ENCODE measurements at places on chromosomes 13 and 19. TPM values are rescaled to one million over a fixed set of nuclear protein-coding genes. Genes with fewer than 3 reads are reported as not detected.
A peak's percentile ranks its signal among the peaks of the same experiment; 100 is the strongest.

GRIN3B gene
- total RNA-seq: 0.25 TPM

CFD gene
- total RNA-seq: 3.2 TPM

DNA sequence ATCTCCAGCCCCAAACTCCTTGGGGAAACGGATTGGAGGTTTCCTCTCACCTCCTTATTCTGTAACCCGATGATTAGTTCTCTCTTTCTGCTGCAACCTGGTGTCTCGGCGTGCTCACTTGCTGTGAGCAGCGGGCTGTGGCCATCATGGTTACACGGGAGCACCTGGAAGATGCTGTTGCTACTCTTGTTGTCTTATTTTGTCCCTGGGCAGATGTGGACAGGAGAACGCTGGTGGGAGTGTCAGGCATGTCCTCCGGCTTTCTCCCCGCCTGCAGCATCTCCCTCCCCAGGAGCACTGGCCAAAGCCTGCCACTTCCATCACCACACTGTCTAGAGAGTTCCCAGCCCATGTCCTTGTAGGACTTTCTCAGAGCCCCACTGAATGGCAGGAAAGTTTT is 211.8 kb upstream of the ZNF536 start:
- no peak for DNase-seq

DNA sequence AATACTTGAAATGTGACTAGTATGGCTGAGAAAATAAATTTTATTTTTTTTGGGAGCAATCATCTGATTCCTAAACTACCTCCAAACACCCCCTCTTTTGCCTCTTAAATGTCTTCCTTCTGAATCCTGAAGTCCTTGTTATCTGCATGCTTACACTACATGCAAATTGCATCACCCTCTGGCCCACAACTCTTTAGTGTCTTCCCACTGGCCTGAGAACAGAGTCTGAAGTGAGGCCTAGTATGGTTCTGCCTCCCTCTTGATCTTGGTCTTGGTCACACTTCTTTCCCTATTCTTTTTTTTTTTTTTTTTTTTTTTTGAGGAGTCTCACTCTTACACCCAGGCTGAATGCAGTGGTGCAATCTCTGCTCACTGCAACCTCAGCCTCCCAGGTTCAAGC is 4.8 kb downstream of the ZNF558 start:
- no peak for DNase-seq

MBD3L3 gene
- not detected for total RNA-seq

DNA sequence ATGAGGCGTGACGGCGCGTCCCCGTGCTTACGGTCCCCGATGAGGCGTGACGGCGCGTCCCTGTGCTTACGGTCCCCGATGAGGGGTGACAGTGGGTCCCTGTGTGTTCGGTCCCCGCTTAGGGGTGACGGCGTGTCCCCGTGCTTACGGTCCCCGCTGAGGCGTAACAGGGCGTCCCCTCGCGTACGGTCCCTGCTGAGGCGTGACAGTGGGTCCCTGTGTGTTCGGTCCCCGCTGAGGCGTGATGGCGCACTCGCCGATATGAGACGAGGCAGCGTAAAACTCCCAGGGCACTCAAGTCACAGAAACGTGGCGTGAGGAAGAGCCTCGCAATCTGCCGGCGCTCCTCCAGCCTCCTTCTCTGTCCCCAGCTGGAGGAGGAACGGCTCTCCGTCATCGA is 20.9 kb downstream of the CFAP97D2 start:
- DNase-seq: peak; percentile 40

PSENEN gene
- total RNA-seq: 15.7 TPM

NALCN gene
- 3.6 TPM for total RNA-seq

EFNB2 gene
- total RNA-seq: not detected

DNA sequence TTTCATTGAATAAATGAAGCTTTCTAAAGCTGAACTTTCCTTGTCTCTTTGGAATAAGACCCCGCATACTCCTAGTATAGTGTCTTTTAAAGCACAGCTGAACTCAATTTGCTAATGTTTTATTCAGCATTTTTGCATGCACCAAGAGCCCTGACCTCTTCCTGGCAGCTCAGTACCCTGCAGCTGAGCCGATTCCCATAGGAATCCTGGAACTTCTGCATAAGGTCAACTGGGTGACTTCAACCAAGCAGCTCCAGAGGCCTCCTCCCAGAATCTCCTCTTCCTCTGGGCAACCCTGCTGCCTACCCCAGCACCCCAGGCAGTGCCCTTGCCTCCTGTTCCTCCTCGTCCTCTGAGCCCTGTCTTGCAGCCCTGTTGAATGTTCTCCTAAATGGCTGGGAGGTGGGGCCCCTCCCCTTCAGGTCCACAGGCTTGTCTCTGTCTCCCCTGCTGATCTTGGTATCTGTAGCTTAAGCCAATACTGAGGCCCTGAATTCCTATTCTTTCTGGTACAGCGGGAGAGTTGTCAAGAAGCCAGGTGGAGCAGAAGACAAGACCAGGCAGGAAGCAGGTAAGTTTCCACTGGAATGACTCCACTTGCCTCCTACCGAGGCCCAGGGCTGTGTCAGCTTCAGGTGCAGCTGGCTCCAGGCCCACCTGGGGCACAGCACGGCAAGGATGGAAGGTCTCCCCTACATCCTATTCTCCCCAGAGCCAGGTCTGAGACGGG is 23.6 kb upstream of the CCDC124 start:
- no peak for DNase-seq

GRCh38 chr19:16613841-16614240 is 14.2 kb downstream of the MED26 start:
- no peak for DNase-seq

DNA sequence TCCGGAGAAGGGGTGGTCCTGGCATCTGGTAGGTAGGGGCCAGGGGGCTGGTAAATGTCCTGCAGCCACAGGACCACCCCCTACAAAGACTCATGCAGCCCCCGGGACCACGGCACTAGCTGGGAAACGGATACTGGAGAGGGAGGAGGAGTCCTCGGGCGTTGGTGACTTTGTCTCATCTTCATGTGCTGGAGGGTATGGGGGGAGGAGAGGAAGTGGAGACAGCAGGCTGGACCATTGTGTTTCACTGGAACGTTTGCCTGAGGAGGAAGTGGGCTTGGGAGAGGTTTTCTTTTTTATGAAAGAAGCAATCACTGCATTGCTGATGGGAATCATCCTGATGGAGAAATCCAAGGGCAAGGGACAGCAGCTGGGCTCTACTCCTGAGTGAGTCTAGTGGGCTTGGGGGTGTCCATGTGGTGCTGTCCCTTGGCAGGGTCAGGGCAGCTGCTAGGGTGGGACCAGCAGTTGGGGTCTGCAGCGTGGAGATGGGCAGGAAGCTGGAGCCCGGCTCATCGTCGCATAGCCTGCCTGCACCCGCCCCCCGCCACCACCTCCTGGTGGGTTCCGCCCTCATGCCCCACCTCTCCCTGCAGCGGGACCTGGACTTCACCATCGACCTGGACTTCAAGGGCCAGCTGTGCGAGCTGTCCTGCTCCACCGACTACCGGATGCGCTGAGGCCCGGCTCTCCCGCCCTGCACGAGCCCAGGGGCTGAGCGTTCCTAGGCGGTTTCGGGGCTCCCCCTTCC is 1.7 kb upstream of the ADM5 start:
- no peak for DNase-seq

GRCh38 chr19:11375143-11375948 is 880 bp downstream of the SWSAP1 start:
- DNase-seq: no peak

GRCh38 chr13:80516818-80517348 is 176.0 kb upstream of the SPRY2 start:
- no peak for DNase-seq

DNA sequence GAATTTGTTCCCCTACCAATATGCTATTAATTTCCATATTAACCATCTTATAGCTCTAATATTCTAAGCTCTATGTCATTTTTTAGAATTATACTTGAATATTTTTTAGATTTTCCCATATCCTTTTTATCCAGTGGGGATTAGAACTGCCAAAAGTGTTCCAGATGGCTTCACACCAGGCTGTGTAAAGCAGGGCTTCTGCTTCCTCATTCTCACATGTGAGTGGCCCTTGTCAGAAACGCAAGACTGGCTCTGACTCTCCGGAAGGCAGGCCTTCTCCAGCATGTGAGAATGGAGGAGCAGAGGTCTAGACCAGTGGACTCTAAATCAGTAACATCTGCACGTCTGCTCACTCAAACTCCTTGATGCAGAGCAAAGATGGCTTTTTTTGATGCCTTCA is 650.1 kb downstream of the FGF9 start:
- DNase-seq: no peak

SOX1 gene
- not detected for total RNA-seq

- no peak for DNase-seq
Observed at GRCh38 chr19:42169486-42170413, 37.5 kb upstream of the POU2F2 start.

- no peak for DNase-seq
Observed at GRCh38 chr19:40810160-40810559, 11.2 kb downstream of the EGLN2 start.

GRCh38 chr19:4969772-4970531 is 1.0 kb downstream of the KDM4B start:
- DNase-seq: peak; percentile 73

GRCh38 chr13:108929532-108930206 is 300.3 kb downstream of the MYO16 start:
- peak; percentile 33 for DNase-seq

COMP gene
- total RNA-seq: 96.6 TPM

GRIN2D gene
- 0.76 TPM for total RNA-seq

DNA sequence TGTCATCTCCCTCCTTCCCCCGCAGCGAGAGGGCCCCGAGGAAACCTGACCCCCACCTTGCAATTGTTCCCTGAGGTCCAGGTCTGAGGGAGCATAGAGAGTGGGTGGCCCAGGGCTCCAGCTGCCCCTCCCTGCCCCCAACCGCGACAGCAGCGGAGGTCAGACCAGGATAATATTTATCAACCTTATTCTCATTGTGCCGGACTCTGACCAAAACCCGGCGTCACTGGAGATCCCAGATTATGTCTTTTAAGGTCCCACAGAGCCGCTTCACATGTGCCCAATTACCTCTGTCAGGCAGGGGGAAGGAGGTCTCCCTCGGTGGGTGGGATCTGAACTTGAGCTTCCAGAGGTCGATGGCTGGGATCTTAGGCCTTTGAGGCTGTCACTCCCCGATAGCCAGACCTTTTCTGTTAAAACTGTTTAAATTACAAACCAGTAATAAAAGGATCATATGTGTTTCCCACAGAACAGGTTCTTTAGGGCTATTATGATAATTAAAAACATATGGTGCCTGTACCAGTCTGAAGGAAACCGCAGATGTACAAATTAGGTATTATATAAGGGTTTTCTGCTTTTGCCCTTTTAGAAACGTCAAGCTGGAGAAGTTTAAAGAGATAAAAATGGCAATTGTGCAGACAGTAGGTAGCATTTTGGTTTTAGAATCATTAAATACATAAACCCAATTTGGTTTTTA is 195.5 kb downstream of the ZNF536 start:
- DNase-seq: peak; percentile 20

- no peak for DNase-seq
Observed at GRCh38 chr19:2223959-2224358, 12.2 kb downstream of the PLEKHJ1 start.

DNA sequence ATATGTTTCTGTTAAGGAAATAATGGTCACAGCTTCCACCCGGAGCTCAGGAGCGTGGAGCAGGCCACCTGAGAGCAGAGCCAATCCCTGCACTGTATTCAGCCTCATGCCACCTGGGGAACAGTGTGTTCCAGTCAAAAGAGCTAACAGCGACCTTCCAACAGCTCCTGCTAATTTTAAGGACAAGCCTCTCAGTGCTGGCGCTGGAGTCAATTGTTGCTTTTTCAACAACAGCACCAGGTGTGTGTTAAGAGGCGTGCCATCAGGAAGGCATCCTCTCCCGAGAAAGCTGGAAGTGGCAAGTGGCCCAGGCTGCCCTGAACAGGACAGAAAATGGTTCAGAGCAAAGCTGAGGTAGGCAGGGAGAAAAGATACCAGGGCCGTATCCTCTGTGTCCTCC is 102.0 kb downstream of the CACNA1A start:
- DNase-seq: no peak

OBI1 gene
- total RNA-seq: 10.6 TPM

- DNase-seq: peak; percentile 5
Observed at GRCh38 chr13:38849315-38849714, 141.3 kb downstream of the STOML3 start.

DNA sequence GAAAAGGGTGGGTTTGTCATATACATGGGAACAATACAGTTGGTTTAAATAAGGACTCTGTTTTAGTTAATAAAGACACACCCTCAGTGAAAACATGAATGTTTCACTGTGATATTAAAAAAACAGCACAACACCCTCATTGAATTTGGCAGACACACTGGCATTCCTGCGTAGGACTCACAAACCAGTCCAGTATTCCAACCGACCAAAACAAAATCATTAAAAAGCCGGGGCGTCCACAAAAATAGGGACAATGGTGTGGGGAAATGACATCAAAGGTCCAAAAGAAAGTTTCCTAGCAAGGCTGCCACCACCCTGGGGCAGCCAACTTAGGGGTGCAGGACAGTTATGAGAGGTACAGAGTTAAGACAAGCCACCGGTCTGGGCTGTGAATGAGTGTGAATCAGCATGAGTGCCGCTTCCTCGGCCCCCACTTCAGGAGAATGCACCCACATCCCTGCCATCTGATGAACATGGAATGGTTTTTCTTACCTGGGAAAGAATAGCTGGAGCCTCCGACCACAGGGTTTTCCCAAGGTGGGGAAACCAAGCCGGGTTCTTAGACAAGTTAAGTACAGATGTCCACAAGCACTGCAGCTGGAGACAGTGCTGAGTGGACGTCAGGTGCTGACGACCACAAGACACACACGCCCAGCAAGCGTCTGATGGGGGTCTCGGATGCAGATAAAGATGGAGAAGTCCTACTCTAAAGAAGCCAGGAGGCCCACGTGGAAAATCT is 73.3 kb downstream of the KLF2 start:
- peak; percentile 71 for DNase-seq

SCGB2B2 gene
- not detected for total RNA-seq

GRCh38 chr13:46479283-46479682 is 73.7 kb upstream of the LRCH1 start:
- DNase-seq: no peak

DNA sequence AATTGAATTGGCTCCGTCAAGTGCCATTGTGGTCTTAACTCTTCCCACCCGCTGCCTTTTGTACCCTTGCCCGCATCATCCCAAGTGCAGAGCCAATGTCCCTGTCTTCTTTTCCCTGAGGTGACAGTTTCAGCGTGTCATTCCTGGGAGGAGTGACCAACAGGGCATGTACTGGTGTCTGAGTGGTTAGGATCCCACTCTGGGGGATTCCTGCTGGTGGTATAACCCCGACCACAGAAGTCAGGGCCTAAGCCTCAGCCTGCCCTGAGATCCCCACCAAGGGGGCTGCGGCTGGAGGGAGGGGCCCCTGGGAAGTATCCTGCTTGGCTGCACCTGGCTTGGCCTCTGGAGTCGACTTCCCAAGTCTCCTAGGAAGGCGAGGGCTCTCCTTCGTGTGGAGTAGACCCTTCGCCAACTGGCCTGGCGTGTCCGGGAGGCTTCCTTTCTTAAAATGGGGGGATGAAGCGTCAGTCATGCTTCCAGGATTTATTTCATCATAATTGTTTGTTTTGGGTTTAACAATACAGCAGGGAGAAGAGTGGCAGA is 40.6 kb downstream of the NFIX start:
- DNase-seq: no peak

RGL3 gene
- 5.9 TPM for total RNA-seq

SYCN gene
- not detected for total RNA-seq

- DNase-seq: peak; percentile 2
Observed at GRCh38 chr13:92158346-92158745, 759.9 kb downstream of the GPC5 start.

PRR12 gene
- total RNA-seq: 2.7 TPM

- DNase-seq: no peak
Observed at GRCh38 chr19:6652805-6653094, 17.2 kb downstream of the TNFSF14 start.

IL27RA gene
- 8.5 TPM for total RNA-seq

GRCh38 chr13:105925496-105925895 is 610.0 kb downstream of the EFNB2 start:
- DNase-seq: peak; percentile 45

GRCh38 chr13:71721104-71721503 is 145.9 kb downstream of the DACH1 start:
- DNase-seq: no peak

SMAD9 gene
- 10.8 TPM for total RNA-seq

All from GM23248 (cell line).